Jurkat, Clone E6-1 (cell line): ENCODE measurements at places on chromosomes 3 and 15.

DNA sequence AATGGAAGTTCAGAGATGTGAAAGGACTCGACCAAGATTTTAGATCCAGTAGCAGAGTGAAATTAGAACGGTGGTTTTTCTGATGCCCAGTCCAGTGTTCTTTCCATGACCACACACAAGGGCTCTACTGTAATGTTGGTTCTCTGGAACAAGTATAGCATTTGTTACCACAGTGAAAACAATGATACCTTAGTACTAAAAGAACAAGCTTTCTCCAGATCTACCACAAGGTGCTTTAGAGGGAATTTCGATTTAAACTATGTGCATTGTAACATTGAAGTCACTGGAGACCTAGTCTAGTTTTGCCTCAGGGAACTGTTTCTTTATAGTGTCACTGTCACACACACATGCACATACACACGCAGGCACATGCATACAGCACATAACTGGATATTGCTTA, 12.8 kb upstream of the CCNL1 start:
- no peak for DNase-seq

DNA sequence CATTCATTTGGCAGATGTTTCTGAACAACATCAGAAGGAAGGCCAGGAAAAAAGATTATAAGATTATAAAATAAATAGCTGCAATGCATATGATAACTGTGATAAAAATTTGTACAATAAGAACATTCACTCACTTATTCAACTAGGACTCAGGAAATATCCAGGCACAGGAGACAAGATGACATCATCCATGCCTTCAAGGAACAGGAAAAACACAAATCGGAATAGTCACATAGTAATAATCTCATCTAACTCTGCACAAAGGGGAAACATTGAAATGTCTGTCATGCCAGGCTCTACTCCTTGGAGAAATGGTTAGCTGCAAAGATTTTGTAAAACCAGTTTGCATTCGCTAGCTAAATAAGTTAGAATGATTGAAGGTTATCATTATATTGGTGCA, 233.5 kb upstream of the AGTR1 start:
- DNase-seq = no peak

DNA sequence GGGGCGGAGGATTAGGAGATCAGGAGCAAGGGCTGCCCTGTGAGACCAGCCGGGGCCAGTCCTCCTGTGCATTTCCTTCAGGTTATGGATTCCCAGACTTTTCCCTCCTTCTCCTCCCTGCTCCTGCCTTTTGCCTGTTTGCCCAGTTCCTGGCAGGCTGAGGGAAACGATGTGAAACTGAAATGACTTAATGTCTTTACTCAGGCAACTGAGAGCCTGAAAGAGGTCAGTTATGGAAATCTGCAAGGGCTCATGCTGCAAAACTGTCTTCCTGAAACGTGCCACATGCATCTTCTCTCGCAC, 57.2 kb downstream of the MESD start:
- DNase-seq = no peak

GRCh38 chr15:85607842-85608241, 186.9 kb downstream of the KLHL25 start:
- no peak for DNase-seq

- DNase-seq = no peak
Measured at GRCh38 chr15:41487381-41487780, 6.3 kb upstream of the ITPKA start.

DNA sequence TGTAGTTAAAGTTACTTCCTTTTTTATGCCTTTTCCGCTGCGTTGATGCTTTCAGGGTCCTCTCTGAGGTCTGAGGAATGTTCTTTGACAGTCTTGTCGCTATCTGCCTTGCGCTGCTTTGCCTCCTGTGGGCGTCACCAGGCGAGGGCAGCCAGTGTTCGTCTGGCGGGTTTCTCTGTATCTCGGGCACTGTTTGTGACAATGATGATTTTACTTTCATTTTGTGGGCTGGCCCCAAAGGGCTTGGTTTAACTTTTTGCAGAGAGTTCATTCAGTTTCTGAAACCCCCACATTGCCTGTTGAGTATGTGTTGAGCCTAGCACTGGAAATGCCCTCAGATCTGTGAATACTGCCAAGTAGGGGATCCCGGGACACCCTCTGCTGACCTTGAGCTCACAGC, 24.6 kb upstream of the SACM1L start:
- peak; percentile 43 for DNase-seq

GRCh38 chr15:68421798-68422402, 10.1 kb downstream of the ITGA11 start:
- no peak for DNase-seq

DNA sequence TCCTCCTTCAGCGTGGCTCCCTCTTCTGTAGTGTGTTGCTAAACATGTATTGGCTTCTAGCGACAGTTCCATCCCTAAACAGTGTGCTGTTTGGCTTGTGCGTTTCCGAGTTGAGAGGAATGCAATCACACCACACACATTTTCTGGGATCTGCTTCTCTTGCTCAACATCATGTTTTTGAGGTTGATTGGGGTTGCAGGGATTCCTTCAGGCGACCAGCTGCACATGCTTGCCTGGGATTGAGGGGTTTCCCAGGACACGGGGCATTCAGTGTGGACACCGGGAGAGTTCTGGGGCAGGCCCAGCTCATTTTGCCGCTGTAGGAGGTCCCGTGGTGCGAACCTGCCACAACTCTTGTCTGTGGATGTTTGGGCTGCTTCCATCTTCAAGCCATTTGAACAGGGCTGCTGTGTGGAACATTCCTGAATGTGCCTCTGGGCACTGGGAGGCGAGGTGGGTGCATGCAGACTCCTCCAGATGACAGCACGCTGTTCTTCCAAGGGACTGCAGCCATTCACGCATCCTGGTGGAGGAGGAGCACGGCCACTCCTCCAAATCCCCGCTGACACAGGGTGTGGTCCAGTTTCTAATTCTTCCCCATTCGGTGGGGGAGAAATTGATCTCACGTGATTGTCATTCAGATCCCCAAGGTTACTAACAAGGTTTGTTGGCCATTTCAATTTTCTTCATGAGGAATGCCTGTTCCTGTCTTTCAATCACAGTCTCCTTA, 82.8 kb downstream of the PLXNA1 start:
- DNase-seq = no peak

GRCh38 chr15:68431037-68431791, 749 bp downstream of the ITGA11 start:
- DNase-seq = no peak

DNA sequence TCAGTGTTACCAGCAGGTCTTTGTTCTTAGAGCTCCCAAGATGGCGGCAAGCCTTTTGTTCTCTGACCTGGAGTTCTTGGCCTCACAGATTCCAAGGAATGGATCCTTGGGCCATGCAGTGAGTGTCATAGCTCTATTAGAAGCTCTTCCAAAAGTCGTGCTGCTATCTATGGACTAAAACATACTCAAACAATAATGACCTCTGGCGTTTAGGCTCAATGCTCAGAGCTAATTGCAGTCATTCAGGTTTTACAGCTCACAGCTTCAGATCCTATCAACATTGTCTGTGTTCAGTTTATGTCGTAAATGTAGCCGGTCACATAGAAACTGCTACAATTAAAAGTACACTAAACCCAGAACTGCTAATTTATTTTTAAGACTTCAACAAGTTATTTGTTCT, 22.2 kb downstream of the CCRL2 start:
- no peak for DNase-seq

GRCh38 chr3:56477646-56478045, 9.4 kb upstream of the ERC2 start:
- DNase-seq = no peak

DNA sequence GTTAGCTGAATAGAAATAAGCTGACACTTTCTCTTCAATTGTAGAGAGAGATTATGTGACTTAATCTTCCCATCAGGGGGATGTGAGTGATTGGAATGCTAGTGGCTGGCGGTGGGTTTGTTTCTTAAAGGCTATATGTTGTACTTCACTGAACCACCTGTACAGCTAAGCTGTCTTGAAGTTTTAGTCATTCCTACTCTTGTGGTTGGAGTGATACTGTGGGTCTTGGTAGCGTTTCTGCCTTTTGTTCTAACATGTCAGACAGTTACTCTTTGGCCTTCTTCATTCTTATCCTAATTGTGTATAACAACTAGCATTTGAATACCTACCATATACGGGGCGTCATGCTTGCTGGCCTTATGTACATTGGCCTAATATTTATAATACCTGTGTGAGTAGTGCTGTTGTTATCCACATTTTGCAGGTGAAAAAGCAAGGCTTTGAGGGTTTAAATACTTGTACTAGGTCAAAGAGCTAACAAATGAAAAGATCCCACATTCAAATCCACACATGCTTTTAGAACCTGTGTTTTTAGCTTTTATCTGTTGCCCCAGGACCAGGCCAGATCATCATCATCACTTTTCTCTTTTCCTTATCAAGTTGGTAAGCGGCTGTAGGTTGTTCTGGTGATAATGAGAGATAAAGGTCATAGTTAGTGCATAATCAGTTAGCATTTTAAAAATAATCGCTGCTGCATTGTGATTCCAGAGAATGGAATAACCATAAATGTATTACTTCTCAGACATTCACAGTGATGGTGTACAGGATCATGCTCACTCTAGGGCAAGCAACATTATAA, 50.2 kb downstream of the AKAP13 start:
- no peak for DNase-seq

- DNase-seq = no peak
Measured at GRCh38 chr15:96349857-96350720, 19.6 kb downstream of the NR2F2 start.

DNA sequence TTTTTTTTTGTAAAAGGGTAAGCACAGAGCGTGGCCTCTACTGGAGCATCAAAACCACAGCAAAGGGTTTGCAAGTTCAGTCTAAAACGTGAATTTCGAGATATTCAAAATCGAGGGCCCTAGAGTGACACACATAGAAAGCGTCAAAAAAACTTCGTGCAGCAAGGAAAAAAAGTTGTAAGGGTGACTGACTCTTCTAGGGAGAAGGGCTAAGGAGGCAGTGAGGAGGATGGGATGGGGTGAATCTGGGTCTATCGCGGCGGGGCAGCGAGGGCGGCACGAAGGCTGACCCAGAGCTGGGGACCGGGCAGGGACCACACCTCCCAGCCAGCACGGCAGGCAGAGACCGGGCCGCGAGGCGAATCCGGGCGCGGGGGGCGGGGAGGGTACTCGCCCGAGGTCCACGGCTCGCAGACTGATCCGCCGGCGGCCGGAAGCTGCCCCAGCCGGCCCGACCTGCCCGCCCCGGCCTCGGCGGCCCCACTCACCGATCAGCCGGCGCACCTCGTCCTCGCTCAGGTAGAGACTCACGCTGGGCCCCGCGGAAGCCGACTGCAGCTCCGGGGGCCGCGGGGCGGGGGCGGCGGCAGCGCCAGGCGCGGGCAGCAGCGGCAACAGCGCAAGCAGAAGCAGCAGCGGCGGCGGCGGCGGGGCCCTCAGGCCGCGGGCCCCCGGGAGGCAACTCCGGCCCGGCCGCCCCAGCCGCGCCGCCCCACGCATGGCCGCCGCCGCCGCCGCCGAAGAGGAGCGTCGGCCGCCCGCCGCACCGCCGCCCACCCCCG, 533 bp downstream of the RYK start:
- peak; percentile 37 for DNase-seq

DNA sequence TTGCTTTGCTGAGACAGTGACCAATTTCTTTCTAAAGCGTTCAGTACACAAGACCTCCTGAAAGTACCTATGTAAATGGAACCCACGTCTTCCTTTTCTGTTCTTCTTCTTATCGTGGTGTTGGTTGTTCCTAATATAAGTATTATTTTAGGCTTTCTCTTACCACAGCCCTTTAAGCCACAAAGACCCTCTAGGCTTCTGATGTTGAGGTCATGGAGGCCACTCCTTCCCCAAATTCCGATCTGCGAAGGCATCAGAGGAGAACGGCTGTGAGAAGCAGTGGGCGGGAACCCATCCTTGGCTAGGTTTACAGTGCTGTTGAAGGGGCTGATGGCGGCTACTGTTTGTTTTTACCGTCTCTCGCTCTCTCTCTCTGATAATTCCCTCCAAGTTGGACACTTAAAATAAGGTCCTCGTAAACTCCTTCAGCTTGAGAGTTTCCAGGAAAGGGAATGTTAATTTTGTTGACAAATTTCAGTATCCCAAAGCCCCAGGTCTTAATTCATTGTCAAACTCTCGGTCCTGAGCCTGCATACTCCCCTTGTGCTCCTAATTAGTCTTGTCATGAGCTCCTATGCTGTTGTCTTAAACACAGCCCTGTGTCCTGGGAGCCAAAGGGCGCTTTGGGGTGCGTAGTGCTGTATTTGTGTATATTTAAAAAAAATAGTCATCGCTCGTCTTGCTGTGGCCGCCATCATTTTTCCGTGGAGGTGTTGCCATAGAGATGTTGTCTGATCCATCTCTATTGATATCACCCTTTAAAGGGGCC, 178.8 kb downstream of the OPA1 start:
- DNase-seq = no peak

DNA sequence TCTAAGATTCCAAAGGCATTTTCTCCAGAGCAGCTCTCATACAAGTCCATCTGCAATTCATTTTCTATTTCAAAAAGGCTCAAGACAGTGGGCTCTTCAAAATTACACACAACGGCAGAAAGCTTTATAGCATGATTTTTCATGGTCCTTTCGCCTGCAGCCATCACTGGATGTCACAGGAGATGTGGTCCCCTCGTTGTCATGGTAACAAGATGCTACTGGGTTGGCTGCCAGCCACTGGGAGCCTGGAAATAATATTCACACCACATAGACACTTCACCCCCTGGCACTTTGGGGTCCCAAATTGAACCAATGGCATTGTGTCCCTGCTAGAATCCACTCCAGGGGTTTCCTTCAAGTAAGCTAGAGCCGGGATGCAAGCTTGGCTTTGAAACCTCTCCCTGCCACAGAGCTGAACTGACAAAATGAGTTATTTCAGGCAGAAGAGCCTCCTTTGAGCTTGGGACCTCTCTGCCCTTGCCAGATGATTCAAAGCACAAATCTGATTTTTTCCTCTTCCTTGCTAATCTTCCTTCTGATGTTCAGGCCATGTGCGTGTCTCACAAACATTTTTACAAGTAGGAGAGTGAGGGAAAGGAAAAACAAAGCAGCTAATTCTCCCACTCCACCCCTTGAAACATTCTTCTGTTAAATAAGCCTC, 512.6 kb upstream of the ADAMTS9 start:
- DNase-seq = no peak

- no peak for DNase-seq
Measured at GRCh38 chr15:48421362-48421761, 90.1 kb downstream of the DUT start.

GRCh38 chr15:78906316-78906620, 33.6 kb downstream of the MORF4L1 start:
- no peak for DNase-seq

GRCh38 chr3:12226031-12226430, 62.8 kb upstream of the PPARG start:
- DNase-seq = no peak

DNA sequence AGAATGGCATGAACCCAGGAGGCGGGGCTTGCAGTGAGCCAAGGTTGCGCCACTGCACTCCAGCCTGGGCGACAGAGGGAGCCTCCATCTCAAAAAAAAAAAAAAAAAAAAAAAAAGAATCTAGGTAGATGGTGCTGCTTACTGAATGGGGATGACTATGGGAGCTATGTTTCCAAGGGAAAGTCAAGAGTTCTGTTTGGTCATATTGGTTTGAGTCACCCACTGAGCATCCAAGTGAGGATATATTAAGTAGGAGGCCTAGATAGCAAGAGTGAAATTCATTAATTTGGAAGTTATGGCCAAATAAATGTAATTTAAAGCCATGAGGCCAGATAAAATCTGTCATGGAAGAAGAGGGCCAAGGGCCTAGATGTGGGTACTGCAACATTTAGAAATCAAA, 9.0 kb upstream of the UACA start:
- DNase-seq = no peak
